ENCODE measurements at places on chromosomes 11 and 22.

- DNase-seq: no peak
Measured at GRCh38 chr22:36334081-36334820, 53.5 kb downstream of the MYH9 start.

- DNase-seq: no peak
Measured at GRCh38 chr11:31442086-31442485, 67.3 kb downstream of the IMMP1L start.

GRCh38 chr11:116948391-116948790, 111.0 kb upstream of the APOA1 start:
- peak; percentile 12 for DNase-seq

DNA sequence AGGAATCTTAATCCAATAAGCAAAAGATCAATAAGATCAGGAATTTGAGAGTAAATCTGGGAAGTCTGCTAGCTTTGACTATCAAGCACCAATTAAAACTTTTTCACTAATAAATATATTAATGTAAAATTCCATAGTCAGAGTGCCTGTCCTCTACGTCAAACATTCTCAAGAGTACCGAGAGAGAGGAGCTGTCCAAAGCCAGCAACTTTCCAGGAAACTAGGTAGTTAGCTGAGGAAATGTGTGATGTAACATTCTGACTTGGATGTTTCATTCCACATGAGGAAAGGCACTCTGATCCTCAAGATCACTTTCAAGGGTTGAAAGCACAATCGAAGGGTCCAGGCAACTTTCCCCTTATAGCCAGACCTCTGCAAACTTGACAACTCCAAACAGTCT, 113.2 kb downstream of the STK33 start:
- DNase-seq: no peak

- DNase-seq: no peak
Measured at GRCh38 chr11:17479284-17480214, 2.9 kb upstream of the ABCC8 start.

DNA sequence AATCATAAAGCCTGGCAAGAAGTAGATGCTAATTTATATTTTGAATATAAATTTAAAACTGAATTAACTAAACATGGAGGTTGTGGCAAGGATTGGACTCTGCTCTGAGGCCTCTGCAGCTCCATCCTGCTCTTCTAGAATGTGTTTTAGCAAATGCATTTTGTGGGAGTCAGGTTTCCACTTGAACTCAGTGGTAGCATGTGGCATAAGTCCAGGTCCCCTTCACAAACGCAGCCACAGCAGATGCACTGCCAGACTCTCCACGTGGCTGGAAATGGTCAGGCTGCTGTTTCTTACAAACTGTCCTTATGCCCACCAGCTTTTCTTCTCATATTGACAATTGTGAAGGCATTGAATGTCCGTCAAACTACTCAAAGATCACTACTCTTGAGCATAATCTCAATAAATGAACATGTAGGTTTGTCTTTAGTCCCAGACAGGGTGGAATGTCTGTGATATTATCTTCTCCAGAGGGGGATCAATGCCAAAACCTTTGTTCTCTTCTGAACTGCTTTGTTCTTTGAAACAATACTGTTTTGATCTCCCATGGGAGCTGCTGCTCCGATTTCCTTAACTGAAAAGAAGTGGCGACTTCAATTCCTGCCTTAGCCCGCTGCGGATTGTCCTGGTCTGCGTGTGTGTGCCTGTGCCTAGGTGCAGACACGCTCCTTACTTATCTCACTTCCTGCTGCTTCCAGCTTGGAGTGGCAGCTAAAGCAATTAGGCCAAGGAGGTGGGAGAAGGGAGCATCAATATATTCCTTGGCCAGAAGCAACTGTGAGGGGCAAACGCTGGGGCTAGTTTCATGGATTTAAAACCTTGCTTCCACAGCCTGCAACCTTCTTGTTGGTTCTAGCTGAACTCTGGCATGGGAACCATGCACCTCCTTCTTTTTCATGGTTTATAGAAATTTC, 24.2 kb downstream of the EIF4G2 start:
- DNase-seq: no peak

GRCh38 chr22:29194184-29194583, 11.5 kb upstream of the EMID1 start:
- DNase-seq: no peak

DNA sequence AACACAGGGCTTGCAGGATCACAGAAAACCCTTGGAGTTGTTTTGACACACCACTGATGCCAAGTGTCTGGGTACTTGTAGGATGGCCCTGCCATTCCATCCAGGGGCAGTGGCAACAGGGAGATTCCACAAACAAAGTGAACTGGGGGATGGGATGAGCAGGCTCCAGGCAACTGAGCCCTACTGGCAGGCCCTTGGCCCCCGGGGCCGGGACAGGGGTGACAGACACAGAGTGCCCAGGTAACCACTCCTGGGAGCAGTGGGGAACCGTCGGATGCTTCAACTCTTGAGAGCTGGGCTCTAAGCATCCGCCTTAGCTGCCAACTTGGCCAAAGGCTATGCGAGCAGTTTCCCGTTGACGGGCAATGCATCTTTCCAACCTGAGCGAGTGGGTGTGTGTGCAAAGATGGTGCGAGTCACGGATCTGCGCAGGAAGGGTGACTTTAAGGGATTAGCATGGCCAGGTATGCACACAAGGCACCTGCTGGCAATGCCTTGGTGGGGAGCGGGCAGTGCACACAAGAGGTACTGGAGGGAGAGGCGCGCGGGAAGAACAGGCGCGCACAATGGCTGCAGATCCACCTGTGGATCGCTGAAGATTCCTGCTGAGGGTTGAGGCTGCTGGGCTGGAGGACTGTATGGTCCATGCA, 83.1 kb upstream of the PRODH start:
- no peak for DNase-seq

- DNase-seq: no peak
Measured at GRCh38 chr11:2348986-2349385, 28.1 kb upstream of the CD81 start.

DNA sequence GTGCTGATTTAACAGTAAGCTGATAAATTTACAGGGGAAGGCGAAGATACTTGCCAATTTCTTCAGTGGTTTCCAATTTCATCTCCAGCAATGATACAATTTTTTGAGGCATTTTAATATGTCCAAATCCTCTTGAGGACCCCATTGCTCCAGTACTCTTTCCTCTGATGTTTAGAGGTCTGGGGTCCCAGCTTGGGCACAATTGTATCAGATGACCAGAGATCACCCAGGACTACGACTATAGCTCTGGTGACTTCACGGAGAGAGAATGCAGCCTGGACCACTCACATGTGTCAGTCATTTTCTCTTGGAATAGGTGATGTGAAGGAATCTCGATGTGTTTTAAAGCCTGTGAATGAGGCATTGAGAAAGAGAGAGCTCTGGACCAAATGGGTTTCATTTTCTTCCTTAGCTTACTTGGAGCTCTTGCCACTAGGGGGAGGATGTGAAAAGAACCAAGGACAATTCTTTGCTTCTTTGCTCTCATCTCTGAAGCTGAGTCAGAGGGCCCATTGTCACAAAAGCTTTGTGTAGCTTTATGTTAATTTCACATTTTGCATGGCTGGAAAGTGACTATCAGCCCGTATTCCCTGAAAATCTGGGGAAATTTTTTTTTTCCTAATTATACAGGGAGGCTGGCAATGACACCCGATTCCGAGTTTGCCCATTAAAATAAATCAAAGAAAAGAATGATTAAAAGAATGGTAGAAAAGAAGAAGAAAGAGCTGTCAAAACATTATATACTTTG, 6.7 kb upstream of the CCDC90B start:
- no peak for DNase-seq

- DNase-seq: peak; percentile 43
Measured at GRCh38 chr22:37431801-37432707, 4.8 kb upstream of the ELFN2 start.

DNA sequence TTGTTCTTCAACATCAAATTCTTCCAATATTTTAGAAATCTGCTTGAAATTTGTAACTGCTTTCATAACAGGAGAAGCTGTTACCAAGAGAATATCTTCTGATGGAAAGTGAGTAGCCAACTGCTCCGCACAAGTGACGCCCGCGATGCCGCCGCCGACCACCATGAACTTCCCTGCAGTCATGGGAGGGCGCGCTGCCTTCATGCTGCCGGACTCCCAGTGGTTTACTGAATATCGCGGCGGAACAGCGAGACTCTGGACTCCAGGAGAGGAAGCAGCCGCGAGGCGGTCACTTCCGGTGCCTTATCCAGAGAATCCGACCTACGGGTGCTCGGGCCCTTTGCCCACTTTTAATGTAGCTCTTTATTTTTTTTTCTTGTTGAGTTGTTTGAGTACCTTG, 190.6 kb downstream of the GUCY1A2 start:
- DNase-seq: no peak

DNA sequence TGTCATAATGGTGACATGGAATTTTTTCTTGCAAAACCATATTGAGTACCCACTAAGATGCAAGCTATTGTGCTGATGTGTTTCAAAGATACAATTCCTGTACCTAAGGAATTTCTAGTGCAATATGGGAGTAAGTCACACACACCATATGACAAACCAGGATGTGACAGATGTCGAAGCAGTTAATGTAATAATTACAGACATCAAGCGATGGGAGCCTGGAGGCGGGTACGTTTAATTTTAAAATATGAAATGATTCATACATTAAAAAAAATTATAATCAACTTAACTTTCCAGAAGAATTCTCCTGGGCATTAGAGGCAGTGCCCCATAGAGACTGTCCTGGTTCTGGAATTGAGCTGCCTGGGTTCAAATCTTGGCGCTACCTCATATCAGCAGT, 6.0 kb downstream of the SYCE3 start:
- DNase-seq: no peak

- DNase-seq: peak; percentile 30
Measured at GRCh38 chr11:5624489-5625279, at the start of gene TRIM34. TSS of gene TRIM34 (plus strand) at chr11:5625001. CDS start at chr11:5632332, 7,331 bp downstream.

DNA sequence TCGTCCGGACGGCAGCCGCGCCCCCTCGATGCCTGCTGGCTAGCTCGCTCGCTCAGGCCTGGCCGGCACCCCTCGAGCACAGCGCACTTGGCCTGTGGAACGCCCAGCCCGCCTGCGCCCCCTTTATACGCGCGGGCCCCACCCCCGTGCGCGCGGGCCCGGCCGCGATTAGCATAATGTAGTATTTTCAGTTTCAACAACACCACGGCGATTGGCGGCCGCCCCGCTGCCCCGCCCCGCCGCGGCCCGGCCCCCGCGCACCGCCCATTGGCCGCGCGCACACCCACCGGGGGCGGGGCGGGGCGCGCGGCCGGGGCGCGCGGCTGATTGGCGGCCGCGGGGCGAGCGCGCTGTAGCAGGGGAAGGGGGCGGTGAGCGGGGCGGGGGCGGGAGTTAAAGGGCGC, at the start of gene CDKN1C:
TSS of gene CDKN1C (minus strand) at position 98 of the 404 bp plus-strand sequence. CDS start 319 bp downstream, outside the sequence.
- peak; percentile 76 for DNase-seq

DNA sequence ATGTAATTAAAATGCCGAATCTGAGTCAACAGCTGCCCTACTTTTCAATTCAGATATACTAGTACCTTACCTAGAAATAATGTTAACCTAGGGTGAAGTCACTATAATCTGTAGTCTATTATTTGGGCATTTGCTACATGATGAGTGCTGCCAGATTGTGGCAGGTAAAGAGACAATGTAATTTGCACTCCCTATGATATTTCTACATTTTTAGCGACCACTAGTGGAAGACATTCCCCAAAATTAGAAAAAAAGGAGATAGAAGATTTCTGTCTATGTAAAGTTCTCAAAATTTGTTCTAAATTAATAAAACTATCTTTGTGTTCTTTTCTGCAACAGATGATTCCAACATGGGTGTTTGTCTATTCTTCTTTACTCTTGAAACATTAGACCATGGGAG, 14.1 kb downstream of the MS4A1 start:
- DNase-seq: no peak

DNA sequence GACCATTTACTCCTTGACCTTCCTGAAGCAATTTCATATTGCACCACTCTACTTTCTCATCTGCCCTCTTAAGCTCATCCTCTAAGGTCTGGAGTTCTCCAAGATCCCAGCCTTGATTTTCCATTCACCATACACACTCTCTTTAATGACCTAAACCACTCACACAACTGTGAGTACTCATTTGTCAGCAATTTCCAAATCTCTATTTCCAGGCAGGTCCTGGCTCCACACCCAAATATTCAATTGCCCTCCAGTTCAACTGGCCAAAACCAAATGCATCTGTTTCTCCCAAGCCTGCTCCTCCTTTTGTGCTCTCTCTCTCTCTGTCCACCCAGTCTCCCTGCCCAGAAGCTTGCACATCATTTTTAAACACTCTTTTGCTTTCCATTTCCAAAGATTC, 39.6 kb downstream of the NEU3 start:
- DNase-seq: no peak

DNA sequence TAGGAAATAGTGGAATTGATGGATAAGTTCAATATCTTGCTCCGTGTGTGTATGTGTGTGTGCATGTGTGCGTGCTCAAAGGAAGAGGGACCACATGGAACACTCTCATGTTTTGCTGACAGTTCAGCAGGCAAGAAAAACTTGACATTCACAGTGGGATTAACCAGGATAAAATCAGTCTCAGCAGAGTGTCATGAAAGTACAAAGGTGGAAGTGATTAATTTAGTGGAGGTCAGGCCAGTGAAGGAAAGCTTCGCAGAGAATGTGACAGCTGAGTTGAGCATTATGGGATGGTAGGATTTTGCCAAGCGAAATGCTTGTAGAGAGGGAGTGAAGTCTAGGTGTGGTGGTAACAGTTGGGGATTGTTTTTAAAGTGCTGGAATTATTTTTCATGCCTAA, 15.7 kb upstream of the FBXO3 start:
- DNase-seq: no peak

GRCh38 chr11:69520186-69520916, 38.9 kb downstream of the LINC01488 start:
- DNase-seq: no peak

DNA sequence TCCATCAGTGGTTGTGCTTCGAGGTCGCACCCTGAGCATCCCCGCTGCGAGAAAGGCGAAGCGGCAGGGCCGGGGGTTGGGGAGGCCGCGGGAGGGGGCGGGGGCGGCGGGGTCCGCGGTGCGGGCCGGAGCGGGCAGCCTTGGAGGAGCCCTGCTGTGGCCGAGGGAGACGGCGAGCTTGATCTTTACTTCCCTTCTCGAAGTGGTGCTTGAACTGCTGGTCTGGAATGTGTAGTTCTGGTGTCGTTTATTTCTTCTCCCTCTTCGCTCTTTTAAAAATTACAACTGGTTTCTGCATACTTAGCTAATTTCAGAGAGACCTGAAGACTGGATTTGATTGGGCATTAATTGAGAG, 1.1 kb downstream of the APLP2 start:
- DNase-seq: no peak

- DNase-seq: no peak
Measured at GRCh38 chr11:77191429-77191822, 63.4 kb downstream of the MYO7A start.

DNA sequence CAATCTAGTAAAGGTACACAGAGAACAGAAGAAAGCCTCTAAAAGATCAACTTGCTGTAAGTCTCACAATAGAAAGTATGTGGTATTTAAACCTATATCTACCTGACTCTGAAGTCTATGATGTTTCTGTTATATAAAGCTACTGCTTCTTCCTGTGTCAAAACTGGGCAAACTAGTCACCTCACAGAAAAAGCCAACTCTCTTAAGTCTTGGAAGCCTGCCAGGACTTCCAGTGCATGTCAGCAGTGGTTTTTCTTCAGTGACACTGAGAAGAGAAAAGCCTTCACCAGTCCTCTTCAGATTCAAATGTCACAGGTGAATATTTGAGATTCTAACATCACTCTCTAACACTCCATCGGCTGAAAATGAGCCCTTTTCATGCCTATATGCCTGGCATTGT, 808.0 kb downstream of the DLG2 start:
- DNase-seq: no peak
